ENCODE measurements at places on chromosomes 5 and 9. TPM values are rescaled to one million over a fixed set of nuclear protein-coding genes. Genes with fewer than 3 reads are reported as not detected.

DNA sequence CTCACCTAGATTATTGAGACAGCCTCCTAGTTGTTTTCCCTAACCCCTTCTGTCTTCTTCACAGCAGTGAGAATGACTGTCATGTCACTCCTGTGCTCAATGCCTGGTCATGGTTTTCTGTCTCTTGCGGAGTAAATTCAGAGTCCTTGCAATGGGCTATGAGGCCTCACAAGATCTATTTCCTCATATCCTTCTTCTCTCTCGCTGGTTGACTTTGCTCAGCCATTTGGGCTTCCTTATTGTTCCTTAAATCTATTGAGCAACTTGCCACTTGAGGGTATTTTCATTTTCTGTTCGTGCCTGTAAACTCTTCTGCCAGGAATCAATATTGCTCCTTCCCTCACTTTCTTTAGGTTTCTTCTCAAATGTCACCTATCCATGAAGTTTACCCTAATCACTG, 9.0 kb downstream of the PPP3R2 start:
- H3K27ac ChIP-seq, result no peak overlapping the region
- H3K36me3 ChIP-seq, result no peaks in the 10 kb centered on the region
- H3K4me1 ChIP-seq, result peaks cover 10% of the 10 kb centered on the region

Gene SLC45A2
- polyA plus RNA-seq, result not detected

DNA sequence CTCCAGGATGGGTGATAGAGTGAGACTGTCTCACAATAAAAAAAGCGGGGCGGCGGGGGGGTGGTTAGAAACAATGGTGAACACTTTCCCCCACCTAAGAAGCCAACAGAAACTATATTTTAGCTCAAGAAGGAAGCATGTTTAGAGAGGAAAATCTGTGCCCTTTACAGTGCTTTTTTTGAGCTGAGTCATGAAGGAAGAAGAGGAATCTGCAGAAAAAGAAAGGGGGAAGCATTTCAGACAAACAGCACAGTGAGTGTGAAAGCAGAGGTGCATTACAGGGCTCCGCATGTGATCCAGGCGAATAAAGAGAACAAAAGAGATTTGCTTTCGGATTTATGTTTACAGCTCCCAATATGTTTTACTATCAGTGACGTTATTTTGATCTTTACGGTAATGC, 1504.6 kb upstream of the WWC1 start:
- no peaks in the 10 kb centered on the region for H3K36me3 ChIP-seq
- no peaks in the 10 kb centered on the region for H3K4me1 ChIP-seq
- no peak overlapping the region for H3K4me3 ChIP-seq
- no peaks in the 10 kb centered on the region for H3K27me3 ChIP-seq
- no peak overlapping the region for H3K27ac ChIP-seq
- DNase-seq, result no peak

DNA sequence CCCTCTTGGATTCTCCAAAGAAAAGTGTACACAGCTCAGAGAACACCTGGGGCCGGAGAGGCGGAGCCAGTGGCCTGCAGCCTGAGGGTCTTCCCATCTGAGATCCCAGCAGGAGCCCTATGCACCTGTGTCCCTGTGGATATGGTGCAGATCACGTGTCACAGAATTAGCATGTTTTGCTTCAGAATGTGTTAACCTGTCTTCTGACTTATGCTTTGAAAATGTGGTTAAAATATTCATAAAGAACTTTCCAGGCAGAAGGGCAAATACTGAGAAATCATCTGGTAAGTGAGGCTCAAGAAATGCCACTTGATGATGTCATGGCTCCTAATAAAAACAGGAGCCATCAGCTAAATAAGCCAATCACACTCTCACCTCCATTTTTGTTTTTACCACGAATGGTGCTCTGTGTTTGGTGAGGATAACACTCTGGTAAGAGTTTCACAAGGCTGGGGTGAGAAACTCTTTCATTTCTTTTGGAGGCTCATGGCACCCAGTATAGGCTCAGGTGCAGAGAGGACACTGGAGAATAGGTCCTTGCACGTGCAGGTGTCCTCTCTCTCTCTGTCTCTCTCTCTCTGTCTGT, 279.8 kb downstream of the FSTL4 start:
- H3K27ac ChIP-seq, result no peak overlapping the region
- H3K4me1 ChIP-seq, result no peaks in the 10 kb centered on the region
- no peaks in the 10 kb centered on the region for H3K27me3 ChIP-seq
- no peak overlapping the region for H3K4me3 ChIP-seq

DNA sequence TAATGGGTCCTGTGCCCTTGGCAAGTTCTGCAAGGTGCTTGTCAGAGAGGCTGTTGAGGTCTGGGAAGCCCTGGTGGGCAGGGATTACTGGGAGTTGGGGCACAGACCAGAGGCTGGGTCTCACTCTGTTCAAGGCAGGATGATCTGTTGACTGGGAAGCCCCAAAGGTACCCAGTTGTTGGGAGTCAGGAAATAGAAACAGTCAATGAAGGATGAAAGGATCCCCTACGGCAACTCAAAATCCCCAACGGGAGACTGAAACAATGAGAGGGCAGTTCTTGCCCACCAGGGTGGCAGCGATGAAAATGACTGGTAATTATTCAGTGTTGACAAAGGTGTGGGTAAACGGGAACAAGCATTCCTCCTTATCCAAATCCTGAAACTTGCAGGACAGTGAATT, 31.2 kb downstream of the BNIP1 start:
- no peak for DNase-seq
- no peak overlapping the region for H3K27ac ChIP-seq
- no peaks in the 10 kb centered on the region for H3K36me3 ChIP-seq

Gene CAMK2A
- polyA plus RNA-seq, result not detected

Gene CDX1
- polyA plus RNA-seq, result not detected

- peak overlapping the region; percentile 54 for H3K27ac ChIP-seq
- peaks cover 37% of the 10 kb centered on the region for H3K4me1 ChIP-seq
- no peaks in the 10 kb centered on the region for H3K36me3 ChIP-seq
- peak; percentile 74 for DNase-seq
- no peaks in the 10 kb centered on the region for H3K27me3 ChIP-seq
Measured at GRCh38 chr5:92337772-92338234, 954.7 kb upstream of the ARRDC3 start.

Gene SPINK6
- polyA plus RNA-seq, result not detected

Gene PLCXD3
- 0.13 TPM for polyA plus RNA-seq

GRCh38 chr9:18422296-18423036, 51.5 kb upstream of the ADAMTSL1 start:
- no peaks in the 10 kb centered on the region for H3K4me1 ChIP-seq
- no peak for DNase-seq
- no peaks in the 10 kb centered on the region for H3K27me3 ChIP-seq
- H3K36me3 ChIP-seq, result no peaks in the 10 kb centered on the region

DNA sequence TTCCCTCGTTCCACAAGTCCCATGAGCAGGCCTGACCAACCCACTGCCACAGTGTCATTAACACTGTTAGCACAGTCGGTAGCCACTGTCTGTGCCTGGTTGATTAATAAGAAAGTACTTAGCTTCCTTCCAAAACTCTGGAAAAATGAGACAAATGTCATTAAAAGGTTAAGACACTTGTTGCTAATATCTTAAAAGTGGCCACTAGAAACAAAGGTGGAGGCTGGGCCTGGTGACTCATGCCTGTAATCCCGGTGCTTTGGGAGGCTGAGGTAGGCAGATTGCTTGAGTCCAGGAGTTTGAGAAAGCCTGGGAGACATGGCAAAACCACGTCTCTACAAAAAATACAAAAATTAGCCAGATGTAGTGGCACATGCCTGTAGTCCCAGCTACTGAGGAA, 194.0 kb downstream of the PDZD2 start:
- no peak overlapping the region for H3K27ac ChIP-seq
- DNase-seq, result no peak

- no peaks in the 10 kb centered on the region for H3K27me3 ChIP-seq
- peak; percentile 68 for DNase-seq
- H3K4me3 ChIP-seq, result peak overlapping the region; percentile 90
- H3K4me1 ChIP-seq, result peaks cover 5% of the 10 kb centered on the region
- no peaks in the 10 kb centered on the region for H3K36me3 ChIP-seq
Measured at GRCh38 chr9:69122549-69123141, 51.4 kb upstream of the TJP2 start.

DNA sequence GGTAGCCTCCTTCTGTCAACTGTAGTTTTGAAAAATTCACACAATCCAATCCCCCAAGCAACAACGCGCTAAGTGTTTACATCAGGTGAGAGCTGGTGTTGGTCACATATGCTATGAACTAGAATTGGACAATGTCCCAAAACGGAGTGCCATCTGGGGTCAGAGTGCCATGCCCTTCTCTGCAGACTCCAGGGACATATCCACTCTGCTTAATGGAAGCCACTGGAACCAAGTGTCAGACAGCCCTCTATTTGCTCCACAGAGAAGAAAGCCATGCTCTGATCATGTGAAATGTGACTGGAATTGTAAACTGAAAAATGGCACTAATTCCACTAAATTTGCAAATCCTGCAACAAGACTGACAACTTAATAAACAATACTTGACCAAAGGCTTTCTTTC, 12.2 kb downstream of the ABCA1 start:
- H3K4me3 ChIP-seq, result no peak overlapping the region
- no peak overlapping the region for H3K27ac ChIP-seq
- peaks cover 19% of the 10 kb centered on the region for H3K4me1 ChIP-seq
- no peak for DNase-seq
- no peaks in the 10 kb centered on the region for H3K27me3 ChIP-seq
- H3K36me3 ChIP-seq, result no peaks in the 10 kb centered on the region

Gene HTR1A
- not detected for polyA plus RNA-seq

- no peaks in the 10 kb centered on the region for H3K36me3 ChIP-seq
- H3K27me3 ChIP-seq, result no peaks in the 10 kb centered on the region
- H3K27ac ChIP-seq, result peak overlapping the region; percentile 60
- DNase-seq, result peak; percentile 71
- peak overlapping the region; percentile 4 for H3K4me3 ChIP-seq
- peaks cover 28% of the 10 kb centered on the region for H3K4me1 ChIP-seq
Measured at GRCh38 chr9:33867747-33868439, 50.9 kb downstream of the UBE2R2 start.

DNA sequence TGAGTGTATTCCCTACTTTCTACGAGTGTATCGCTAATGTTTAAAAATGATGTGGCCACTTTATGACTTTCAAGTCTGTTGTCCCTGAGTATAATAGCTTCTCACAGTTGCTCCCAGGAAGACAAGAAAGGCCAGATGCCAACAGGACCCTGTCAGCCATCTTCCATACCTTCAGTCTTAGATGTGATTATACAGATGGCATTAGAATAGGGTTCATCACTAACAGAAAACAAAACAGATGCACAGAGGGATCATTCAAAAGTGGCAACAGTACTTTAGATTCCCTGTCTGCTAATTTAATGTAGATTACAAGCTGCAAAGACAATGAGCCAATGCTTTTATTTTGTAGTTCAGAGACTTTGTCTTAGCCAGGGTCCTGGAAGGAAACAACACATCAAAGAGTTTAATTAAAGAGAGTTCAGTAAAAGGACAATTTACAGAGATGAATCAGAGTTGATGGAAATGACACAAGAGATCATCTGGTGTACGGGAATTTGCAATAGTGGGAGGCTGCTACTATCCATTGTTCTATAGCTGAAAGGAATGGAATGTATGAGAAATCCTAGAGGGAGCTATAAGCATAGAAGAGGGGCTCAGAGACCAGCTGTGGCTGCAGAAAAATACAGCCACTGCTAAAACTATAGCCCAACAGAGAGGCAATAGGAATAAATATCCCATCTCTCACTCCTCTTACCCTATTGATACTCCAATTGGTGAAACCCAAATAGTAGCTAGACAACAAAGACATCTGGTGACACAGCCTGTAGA, 393.7 kb upstream of the SMC2 start:
- no peak overlapping the region for H3K27ac ChIP-seq
- H3K36me3 ChIP-seq, result no peaks in the 10 kb centered on the region
- DNase-seq, result no peak
- no peaks in the 10 kb centered on the region for H3K4me1 ChIP-seq
- H3K4me3 ChIP-seq, result no peak overlapping the region

Gene AGPAT2
- polyA plus RNA-seq, result 80.3 TPM

DNA sequence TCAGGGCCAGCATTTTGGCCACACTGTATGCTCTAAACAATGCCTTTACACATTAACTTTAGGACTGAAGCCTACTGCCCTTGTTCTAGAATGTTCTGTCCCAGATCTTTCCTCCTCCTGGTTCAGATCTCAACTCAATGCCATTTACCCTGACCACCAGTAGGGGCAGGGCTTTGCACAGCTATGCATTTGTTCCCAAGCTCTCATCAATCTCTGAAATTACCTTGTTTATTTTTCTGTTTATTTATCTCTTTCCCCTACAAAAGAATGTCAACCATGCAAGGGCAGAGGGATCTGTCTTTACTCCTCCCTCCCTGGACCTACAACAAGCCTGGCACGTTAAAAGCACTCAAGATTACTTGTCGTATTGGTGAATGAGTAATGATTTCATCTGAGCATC, 612.9 kb downstream of the BNC2 start:
- no peak overlapping the region for H3K27ac ChIP-seq
- H3K36me3 ChIP-seq, result no peaks in the 10 kb centered on the region
- H3K4me1 ChIP-seq, result no peaks in the 10 kb centered on the region
- DNase-seq, result peak; percentile 49
- H3K4me3 ChIP-seq, result no peak overlapping the region
- H3K27me3 ChIP-seq, result no peaks in the 10 kb centered on the region

- H3K4me1 ChIP-seq, result peaks cover 8% of the 10 kb centered on the region
- no peaks in the 10 kb centered on the region for H3K36me3 ChIP-seq
- H3K27ac ChIP-seq, result no peak overlapping the region
Measured at GRCh38 chr9:95991326-95991725, 115.8 kb downstream of the ERCC6L2 start.

GRCh38 chr9:96169484-96169883, 132.5 kb downstream of the HSD17B3 start:
- peaks cover 12% of the 10 kb centered on the region for H3K27me3 ChIP-seq
- no peak overlapping the region for H3K4me3 ChIP-seq
- no peak overlapping the region for H3K27ac ChIP-seq

DNA sequence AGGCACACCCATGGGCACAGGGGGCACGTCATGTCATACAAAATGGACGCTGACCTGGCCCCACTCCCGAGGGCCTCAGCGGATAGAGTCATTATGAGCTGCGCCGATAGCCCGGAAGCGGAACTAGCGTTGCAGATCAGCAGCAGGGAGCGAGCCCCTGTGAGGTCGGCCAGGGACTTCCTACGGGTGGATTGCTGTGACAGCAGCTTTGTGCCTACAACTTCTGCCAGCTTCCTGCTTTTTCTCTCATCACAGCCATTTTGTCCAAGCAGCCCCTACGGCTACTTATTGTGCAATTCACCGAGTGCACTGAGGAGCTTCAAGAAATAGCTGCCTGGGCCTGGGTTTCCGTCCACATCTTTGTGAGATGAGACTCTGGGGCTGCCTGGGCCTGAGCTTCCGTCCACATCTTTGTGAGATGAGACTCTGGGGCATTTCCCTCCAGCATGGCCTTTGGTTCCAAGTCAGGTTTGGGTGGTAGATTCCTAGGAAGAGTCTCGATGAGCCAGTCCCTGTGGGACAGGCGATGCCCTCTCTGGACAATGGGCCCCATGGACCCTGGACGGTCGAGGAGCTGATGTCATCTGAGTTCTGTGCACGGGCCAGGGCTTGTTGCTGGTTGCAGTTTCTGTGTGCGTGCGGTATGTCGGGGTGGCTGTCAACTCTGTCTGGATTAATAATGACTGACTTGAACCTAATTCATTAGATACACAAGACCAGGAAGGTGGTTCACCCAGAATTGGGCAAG, 67.0 kb upstream of the GNE start:
- no peak overlapping the region for H3K27ac ChIP-seq
- no peak overlapping the region for H3K4me3 ChIP-seq
- H3K27me3 ChIP-seq, result no peaks in the 10 kb centered on the region
- H3K36me3 ChIP-seq, result no peaks in the 10 kb centered on the region

GRCh38 chr9:16728137-16728508, 142.3 kb downstream of the BNC2 start:
- no peaks in the 10 kb centered on the region for H3K27me3 ChIP-seq
- H3K4me3 ChIP-seq, result peak overlapping the region; percentile 82
- DNase-seq, result peak; percentile 19
- no peaks in the 10 kb centered on the region for H3K36me3 ChIP-seq
- peaks cover 43% of the 10 kb centered on the region for H3K4me1 ChIP-seq

Gene ENHO
- polyA plus RNA-seq, result 0.35 TPM

- no peaks in the 10 kb centered on the region for H3K27me3 ChIP-seq
- H3K4me1 ChIP-seq, result peaks cover 16% of the 10 kb centered on the region
- DNase-seq, result no peak
- no peak overlapping the region for H3K27ac ChIP-seq
Measured at GRCh38 chr5:134569758-134570364, 44.4 kb downstream of the JADE2 start.

Measured in GM23248 (cell line).